ENCODE measurements at places on chromosomes 1 and 21.

- DNase-seq: no peak
Measured at GRCh38 chr1:156002188-156002911, 18.4 kb downstream of the SSR2 start.

GRCh38 chr1:201795066-201795465, 33.9 kb upstream of the IPO9 start:
- DNase-seq: no peak

GRCh38 chr1:168696125-168696760, 32.8 kb downstream of the DPT start:
- no peak for DNase-seq

DNA sequence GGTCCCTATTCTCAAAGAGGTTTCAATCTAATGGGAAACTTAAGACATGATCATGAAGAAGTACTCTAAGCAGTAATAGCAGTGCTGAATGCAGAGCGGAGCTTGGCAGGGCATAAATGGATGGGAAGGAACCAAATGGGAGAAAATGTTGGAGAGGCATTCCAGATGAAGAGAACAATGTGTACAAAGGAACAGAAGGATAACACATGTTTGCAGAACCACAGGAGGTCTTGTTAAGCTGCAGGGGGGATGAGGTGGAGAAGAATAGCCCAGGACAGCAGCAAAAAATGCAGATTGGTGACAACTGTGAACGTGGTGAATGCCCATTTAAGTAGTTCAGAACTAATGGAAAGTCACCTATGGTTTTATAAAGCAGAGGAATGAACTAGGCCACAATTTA, 99.1 kb downstream of the ASTN1 start:
- DNase-seq: no peak

DNA sequence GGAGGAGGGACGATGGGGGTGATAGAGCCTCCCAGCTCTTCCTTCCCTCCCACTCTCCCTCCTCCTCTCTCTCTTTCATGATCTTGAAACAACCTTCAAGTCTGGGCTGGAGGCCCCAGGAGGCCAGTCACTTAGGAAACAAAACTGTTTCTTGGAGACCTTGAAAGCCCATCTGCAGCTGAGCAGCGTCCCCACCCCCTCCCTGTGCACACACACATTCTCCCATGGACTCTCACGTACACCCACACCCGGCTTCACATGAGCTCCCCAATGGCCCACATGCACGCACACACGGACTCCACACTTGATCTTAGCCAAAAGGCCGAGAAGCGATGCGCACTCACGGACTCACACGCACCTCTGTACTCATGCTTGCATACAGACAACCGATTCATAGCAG, 3.2 kb upstream of the ATP1A2 start:
- DNase-seq: no peak

DNA sequence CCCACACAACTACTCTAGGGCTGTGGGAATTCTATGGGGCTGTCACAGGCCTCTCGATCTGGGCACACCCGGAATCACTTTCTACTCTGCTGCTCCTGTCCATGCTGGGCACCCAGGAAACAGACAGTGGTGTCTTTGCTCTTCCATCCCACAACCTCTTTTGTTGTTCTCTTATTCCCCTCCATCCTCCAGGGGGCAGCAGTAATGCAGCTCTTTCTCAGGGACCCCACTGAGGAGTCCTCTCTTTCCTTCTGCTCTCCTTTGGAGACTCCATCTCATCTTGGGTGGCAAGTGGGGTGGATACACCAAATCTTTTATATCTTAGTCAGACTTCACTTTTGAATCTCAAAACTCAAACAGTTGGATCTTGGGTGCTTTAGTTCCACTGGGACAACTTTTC, 206.3 kb downstream of the HS2ST1 start:
- DNase-seq: no peak

DNA sequence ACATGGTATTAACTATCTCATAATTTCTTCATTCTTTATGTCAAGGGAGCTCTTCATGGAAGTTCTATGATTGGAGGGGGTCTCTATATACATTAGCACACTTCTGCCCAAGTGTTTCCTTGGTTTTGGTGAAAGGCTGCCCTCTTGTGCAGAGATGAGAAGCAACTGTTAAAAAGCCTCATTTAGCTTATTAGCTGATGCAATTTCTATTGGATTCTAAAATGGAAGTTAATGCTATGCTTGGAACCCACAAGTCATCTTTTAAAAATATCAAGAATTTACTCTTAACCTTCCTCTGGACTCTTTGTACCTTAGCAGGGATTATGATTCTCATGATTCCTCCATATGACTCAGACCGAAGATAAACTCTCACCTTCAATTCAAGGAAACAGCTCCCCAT, 328.9 kb downstream of the PTBP2 start:
- no peak for DNase-seq

GRCh38 chr1:16387201-16388188, 20.5 kb downstream of the SZRD1 start:
- DNase-seq: no peak

DNA sequence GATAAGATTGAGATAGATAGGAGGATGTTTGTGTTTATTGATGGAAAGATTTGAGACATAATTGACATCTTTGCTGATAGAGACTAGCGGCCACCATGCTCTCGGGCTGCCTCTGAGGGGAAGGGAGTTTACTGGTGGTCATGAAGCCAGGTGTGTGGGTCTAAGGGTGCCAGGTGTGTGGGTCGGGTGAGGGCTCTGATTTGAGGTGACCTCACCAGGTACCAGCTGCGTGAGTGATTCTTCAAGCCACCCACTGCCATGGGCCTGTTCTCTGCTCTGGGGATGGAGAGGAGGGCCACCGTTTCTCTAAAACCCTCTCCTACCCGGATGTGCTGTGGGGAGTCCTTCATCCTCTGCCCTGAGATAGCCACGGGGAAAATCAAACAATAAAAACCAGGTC, 3.2 kb downstream of the UBASH3A start:
- DNase-seq: no peak

DNA sequence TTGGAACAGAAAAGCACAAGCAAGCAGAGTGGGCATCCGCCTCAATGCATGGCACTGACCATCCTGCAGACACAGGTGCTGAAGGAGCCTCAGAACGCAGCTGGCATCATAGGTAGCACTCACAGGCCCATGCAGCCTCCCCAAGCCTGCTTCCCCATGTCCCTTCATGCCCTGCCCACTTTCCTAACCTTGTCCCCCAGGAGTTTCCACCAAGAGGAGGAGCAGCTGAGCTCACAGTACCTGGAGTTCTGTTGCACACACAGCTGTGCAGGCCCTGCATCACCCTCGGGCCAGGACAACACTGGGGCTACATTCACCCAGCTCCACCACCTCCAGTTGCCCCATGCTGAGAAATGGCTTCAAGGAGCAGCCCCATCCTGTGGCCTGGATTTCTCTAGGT, 83.4 kb downstream of the SETD4 start:
- no peak for DNase-seq

DNA sequence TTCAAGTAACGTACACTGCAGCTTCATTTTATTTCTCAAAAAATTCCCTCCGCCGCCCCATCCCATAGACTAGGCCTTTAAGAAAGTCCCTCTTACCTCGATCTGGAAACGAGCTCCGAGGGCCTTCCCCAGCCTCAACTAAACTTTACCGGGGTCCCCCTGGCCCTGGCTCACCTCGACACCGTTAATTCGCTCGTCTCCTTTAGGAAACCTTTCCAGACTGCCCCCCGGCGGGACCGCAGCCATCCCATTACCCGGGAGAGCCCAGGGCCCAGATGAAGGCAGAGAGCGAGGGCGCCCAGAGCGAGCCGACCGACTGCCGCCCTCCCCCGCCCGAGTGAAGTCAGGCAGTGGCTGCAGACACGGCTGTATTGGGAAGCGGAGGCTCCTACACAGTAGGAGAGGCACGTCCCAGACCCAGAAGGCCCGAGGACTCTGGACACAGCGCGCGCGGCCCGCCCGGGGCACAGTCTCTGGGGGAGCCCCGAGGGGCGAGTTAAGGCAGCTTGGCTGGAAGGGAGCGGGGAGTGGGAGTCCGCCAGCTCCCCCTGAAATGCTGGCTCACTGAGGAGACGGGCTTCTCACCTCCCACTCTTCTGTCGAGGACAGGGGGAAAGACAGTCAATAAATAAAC, 14.6 kb downstream of the SEMA6C start:
- no peak for DNase-seq

GRCh38 chr21:41817877-41818855, 51.3 kb upstream of the RIPK4 start:
- no peak for DNase-seq

DNA sequence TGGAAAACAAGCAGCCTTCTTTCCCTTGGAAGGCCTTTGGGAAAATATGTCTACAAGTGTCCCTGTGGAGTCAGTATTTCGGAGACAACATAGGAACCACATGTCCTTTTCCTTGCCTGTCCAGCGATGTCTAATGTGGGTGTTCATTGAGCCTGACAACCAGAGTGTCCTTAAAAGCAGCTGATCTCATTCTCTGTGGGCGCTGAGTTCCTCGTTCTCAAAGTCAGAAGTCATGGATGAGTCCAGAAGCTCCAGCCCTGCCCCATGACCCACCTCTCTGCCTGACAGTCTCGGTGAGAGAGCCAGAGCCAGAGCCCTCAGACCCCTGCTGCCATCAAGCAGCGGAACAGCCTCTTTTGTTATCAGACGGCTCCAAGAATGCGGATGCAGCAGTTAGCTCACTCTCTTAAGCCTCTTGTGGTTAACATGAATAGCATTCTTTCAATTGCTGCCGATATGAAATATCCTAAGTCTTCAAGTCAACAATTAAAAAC, 329.2 kb downstream of the TGFB2 start:
- no peak for DNase-seq

- DNase-seq: no peak
Measured at GRCh38 chr1:224730965-224731364, 114.8 kb downstream of the CNIH3 start.

DNA sequence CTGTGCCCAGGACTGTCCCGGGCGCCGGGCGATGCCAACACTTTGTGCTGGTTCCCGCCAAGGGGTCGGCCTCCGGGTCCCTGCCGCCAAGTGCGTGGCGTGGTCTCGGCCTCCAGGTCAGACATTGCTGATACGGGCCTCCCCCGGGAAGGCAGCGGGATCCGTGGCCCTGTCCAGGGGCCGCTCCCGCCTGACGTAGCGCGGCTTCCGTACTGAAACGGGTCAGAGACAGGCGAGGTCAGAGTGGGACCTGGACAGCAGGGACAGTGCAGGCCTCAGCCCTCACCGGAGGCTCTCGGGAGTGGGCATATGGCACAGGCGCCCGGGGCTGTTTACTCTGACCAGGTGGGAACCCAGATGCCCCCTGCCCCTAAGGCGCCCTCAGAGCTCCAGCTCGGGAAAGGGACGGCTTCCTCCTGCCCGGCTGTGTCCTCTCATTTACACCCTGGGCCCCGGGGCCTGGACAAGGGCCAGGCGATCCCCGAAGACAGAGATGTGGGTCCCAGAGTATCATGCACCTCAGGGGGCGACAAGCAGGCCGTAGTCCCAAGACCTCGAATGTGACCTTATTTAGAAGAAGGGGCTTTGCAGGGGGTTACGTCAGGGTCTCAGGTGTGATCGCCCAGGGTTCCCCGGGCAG, 8.8 kb upstream of the RNF223 start:
- DNase-seq: no peak

DNA sequence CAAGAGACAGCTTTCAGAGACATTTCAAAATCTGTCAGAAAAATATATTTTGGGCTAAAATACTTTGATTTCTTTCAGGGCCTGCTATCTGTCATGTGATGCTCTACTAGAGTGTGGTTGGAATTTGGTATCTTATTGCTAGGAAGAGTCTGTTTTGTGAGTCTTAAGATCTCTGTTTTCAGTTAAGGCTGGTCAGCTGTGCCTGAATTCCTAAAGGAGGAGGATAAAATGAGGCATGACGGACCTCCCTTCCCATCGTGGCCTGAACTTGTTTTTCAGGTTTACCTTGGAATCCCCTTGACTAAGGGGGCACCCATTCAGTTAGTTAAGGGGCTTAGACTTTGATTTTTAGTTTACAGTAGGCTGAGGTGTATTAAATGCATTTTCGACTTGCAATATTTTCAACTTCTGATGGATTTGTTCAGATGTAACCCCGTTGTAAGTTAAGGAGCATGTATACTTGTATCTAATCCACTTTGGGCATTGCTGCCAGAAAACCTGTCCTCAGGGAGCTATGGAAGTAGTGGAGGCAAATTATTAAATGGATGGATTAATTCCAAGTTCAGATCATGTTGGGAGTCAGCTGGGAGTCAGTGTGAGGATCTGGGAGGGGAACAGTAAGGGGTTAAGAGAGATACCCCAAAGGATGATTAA, 18.3 kb downstream of the CAPN2 start:
- DNase-seq: no peak

- no peak for DNase-seq
Measured at GRCh38 chr1:7916501-7916830, 24.2 kb downstream of the TNFRSF9 start.

- no peak for DNase-seq
Measured at GRCh38 chr1:32681509-32681908, 21.1 kb downstream of the SYNC start.

- no peak for DNase-seq
Measured at GRCh38 chr1:145747398-145748247, 28.3 kb downstream of the CD160 start.

- no peak for DNase-seq
Measured at GRCh38 chr1:220217383-220217988, 54.8 kb downstream of the RAB3GAP2 start.

DNA sequence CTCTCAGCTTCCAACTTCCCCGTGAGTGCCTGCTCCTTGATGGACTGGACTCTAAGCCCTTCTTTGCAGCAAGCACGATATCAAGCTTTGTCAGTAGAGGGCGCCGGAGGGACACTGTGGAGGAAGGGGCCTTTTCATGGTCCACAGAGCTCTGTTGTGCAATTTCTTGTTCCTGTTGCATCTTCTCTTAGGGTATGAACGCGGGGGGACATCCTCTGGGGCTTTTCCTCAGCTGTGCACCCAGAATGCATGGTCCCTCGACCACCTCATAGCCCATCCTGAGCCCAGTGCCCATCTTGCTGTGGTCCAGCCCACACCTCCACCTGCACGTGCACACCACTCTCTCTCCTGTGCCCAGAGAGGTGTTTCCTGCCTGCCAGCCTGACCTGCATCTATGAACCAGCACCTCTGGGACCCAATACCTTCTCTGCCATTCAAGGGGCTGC, 556.8 kb downstream of the PTPRU start:
- no peak for DNase-seq

- DNase-seq: no peak
Measured at GRCh38 chr1:178349801-178350200, 147.0 kb downstream of the CLEC20A start.

DNA sequence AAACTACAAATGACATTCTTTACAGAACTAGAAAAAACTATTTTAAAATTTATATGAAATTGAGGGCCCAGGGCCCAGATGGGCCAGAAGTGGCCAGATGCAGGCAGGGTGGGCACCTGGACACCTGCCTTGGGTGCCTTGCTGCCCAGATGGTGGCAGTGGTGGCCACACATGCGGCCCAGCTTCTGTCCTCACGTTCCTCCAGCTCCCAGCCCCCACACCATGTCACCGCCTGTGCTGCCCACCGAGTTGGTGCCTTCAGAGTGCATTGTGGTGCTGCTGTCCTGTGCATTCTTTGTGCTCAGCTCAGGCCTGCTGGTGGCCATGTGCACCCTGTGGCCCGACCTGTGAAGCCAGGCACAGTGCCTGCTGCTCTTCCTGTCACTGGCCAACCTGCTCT, 216.8 kb upstream of the CXADR start:
- no peak for DNase-seq

Measured in cortex of kidney (tissue), 1 donor.